ENCODE measurements at places on chromosomes 4 and X. TPM values are rescaled to one million over a fixed set of nuclear protein-coding genes. Genes with fewer than 3 reads are reported as not detected.

- DNase-seq, result no peak
These were observed 2.0 kb upstream of the TEC start for GRCh38 chr4:48271626-48272025.

DNA sequence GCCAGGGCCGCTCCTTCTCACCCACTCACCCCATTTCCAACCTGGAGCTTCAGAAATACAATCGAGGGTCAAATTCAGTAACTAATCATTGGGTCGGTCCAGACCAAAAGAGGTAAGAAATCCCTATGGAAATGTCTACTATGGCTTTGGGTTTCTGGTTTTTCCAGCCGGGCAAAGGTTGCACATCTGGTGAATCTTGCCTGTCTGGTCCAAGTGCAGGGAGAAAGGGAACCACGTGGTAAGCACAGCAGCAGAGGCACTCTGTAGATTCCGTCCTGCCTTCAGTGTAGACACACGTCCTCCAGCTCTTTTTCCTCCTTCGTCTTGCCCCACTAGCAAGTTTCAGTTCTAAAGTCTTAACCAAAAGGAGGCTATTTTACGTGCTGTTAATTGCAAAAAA is 218.0 kb upstream of the JADE1 start:
- no peak for DNase-seq

- no peak for DNase-seq
These were observed 8.3 kb downstream of the RNF128 start for GRCh38 chrX:106734827-106735226.

TRIM61 gene
- 3.1 TPM for total RNA-seq

DNA sequence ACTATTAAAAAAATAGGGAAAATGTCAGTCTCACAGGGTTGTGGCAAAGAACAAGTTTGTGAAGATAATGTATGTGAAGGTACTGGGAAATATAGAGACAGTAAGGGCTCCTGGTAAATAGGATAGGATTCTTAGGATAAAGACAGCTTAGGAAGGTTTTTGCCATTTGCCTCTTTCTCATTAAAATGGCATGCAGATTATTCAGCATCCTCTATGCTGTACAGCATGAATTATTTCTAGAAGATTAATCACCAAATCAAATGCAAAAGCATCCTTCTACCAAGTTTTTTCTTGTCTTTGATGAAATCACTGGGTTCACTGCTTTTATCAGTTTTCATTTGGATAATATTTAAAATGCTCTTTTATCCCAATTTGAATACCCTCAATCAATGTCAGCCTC is 142.8 kb downstream of the NDST3 start:
- no peak for DNase-seq

DNA sequence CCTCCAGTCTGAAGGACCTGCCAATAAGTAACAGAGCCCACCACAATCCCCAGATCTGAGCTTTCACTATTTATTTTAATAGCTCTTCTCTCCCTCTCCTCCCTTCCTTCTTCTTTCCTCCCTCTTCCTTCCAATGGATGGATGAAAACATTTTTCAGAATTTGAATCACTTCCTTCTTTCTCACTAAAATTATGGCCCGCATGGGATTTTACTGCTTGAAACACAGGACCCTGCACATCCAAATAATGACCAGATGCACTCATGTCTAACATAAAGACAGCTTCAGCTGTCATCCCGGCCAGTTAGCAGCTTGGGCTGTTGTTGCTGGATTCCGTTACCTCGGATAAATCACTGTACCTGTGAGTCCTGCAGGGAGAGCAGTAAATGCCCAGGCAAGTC is 5.4 kb upstream of the PHEX start:
- no peak for DNase-seq

GRCh38 chr4:159141193-159141592 is 38.3 kb downstream of the RAPGEF2 start:
- no peak for DNase-seq

TEX13D gene
- not detected for total RNA-seq

CPE gene
- not detected for total RNA-seq

ADAMTS3 gene
- not detected for total RNA-seq

DNA sequence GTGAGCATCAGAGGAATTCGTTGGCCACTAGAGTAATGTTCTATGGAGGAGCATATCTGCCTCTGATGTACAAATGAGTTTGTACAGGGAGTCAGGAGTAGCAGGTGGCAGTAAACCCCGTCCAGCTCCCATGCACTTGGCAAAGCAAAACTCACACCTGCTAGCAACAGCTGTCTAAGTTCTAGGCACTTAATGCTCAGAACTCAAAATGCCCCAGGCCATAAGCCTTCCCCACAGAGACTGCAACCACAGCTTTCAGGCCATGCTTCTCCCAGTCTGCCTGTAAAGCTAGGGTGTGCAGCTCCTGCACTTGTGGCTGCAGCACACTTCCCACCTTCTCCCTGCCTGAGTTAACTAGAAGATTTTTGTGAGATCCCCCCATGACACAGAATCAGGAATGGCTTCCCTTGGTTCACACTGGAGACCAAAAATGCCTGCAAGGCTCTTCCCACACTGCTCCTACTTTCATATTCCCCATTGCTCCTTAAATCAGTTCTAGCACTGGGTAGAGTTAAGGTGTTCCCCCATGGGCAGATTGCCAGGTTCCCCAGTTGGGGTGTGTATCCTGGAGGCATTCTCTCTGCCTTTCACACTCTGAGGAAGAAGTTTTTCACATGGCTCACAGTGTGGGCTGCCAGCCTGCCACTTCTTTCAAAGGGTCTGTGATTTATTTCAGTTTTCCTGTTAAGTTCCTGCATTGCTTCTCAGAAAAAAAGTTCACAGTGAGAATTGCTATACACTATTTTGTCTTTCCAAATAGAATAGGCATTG is 189.9 kb downstream of the STPG2 start:
- no peak for DNase-seq

GRCh38 chr4:47533689-47534347 is 48.7 kb downstream of the ATP10D start:
- no peak for DNase-seq

DNA sequence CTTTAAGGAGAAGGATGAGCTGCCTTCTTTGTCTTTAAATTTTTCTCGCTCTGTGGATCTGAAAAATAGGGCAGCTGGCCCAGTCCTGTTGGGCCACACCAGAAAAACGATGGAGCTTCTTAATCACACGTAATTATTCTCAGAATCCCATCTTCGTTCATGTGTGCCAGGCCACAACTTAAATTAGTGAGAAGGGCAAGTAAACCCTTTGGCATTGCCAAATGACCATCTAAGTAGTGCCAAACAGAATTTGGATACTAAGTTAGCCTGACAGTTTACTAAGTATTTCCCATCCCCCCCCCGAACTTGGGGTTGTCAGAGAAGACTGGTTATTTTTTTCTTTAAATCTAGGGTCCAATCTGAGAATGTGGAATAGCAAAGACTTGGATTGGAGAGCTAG is 62.0 kb downstream of the CASP3 start:
- DNase-seq, result no peak

DNA sequence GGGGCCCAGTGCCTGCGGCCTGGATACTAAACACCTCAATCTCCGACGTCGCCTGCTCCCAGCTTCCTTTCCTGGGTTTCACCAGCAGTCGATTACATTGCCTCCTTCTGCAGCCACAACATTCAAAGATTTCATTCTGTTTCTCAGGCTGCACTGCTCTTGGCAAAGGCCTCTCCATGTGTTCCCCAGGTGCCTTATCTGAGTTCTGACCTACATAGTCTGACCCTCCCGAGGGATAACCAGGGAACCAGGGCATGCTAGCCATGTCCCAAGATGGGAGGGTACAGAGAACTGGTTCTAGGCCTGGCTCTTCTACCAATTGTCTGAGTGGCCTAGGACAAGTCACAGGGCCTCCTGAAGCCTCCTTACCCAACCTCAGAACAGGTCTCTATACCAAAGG is 62.2 kb upstream of the ACSL1 start:
- DNase-seq, result no peak

MXRA5 gene
- total RNA-seq, result not detected

All from activated naive CD8-positive, alpha-beta T cell treated with anti-CD3 and anti-CD28 coated beads, Interleukin-2, amount 10 ng/mL, durations not matched to agents 7 days and 5 days (primary cell).